ENCODE measurements at places on chromosomes 6 and 20.

DNA sequence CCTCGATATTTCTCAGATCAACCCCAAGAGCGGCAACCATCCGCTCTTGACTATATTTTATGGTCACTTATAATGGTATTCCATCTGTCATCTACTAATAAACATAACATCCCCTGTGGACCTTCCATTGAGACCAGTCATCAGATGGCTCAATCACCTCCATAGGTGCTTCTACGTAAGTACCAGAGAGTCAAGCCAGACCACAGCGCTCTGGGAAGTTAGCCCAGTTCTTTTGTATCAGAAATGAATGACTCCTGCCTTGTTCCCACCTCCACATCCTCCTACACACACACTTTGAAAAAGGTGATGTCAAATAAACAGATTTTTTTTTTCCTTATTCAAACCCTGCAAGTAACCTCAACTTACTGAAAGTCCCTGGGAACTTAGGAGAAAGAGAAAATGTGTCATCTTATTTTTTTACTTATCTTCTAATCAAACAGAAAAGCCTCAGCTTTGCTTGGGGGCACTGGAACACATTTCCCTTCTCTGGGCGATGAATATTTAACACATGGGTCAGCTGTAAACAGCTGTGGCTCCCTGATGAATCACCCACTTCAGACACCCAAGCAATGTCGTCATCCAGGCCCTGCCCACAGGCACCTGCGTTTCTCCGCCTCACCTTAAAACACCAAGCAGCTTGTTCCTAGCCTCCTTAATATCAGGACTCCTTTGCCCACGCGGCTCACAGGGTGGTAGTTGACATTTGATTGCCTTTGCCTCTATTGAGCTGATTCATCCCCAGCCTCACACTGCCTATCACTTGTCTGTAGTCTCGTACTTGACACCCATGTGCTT lies 121.4 kb upstream of the LY86 start:
- DNase-seq = peak; percentile 71

DNA sequence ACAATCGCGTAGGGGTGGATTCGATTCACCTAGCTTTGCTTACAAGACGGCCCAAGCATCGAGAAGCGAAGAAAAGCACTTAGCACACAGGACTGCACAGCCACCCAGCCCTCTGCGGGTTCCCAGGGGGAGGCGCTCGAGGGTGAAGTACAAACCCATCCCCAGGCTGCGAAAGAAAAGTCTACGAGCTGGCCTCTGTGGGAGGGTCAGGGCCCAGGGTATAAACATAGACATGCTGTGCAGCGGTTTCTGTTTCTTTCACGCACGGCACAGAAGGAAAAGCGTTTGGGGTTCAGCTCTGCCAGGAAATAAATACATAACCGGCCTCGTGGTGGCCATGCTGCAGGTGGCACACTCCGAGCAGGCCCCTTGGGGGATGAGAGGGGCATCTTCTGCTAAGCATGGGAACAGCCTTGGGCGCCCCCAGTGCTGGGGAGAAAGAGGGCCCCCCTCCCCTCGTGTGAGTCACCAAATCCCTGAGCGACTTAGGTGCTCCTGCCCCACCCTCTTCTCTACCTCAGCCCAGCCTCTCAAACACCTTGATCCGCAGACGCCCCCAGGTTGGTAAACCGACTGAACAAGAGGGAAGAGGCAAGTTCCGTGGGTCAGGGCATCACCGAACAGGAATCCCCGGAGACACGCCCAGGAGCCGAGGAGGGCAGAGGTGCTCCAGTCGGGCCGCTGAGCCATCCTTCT lies 91.6 kb upstream of the RIPOR2 start:
- DNase-seq = no peak

DNA sequence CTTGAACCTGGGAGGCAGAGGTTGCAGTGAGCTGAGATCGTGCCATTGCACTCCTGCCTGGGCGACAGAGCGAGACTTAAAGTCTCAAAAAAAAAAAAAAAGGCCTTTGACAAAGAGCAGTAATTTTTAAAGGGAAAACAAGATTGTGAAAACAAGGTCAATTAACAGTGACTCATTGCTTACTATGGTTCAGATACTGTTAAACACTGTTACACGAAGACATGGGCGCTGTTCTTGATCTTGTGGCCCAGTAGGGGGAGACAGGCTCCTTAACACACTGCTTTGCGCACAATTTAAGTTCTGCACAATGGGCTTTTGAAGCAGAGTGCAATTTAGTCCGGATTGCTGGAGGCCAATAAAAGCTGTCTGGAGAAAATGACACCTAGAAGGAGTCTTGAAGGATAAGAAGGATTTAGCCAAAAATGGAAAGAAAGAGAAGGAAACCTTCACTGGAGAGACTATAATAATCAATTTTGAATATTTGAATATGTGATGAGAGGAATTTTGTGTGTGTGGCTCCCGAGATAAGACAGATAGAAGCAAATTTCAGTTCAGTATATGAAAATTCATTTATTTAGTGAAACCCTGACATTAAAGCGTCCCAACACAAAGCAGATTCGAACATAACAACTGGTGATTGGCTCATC lies 6.0 kb upstream of the LATS1 start:
- DNase-seq = peak; percentile 69

DNA sequence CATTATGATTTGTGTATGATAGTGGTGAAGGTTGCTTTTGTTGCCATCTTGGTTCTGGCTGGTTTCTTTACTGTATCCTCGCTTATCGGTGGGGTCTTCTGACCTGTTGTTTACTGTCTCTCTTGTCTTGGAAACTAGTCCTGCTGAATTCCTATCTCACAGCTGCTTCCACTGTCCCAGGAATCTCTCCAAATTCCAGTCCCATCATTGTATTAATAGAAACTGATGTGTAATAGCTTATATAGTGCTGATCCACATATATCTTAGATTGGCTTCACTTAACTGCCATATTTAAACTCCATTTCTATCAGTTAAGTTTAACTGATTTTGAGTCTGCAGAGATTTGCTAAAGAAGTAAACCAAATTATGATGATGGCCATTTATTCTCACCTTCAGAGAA lies 5.9 kb downstream of the GTF2H5 start:
- DNase-seq = no peak

DNA sequence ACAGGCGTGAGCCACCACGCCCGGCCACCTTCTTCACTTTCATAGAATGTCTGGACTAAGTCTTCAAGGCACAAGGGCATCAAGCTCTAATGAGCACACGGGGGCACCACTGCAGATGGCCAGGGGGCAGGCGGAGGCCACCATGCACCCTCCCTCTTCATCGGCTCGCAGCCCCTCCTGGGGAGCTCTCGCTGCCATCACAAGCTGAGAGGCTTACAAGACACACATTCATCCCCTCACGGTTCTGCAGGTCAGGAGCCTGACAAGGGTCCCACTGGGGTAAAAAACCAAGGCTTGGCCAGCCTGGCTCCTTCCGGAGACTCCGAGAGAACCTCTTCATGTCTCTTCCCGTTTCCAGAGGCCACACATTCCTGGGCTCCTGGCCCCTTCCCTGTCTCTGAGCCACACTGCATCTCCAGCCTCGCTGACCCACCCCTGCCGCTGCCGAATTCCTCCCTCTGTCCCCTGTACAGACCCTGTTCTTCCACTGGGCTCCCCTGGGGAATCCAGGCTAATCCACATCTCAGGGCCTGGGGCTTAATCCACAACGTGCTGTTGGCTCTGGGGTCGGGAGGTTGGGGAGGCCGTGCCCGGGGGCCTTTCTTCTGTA lies 19.8 kb downstream of the DLL1 start:
- DNase-seq = no peak

DNA sequence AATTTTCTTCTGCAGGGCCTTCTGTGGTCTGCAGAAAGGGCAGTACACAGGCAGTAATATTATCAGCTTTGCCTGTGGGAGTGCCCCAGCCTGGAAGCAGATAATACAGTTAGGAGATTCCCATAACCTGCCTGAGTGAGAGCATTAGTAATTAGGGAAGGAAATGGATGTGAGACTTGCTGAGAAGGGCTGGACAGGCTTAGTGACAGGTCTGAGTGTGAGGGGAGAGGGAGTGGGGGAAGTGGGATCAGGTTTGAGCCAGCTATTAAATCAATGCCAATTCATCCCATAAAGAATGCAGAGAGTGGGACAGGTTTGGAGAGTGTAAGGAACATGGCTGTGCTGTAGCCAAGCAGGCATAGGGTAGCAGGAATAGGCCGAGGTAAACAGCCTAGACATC lies 10.1 kb upstream of the CFAP206 start:
- DNase-seq = no peak

- peak; percentile 14 for DNase-seq
These were observed 182.5 kb downstream of the EDN1 start for GRCh38 chr6:12472601-12473038.

GRCh38 chr20:8946036-8946940 lies 122.6 kb upstream of the PLCB4 start:
- DNase-seq = no peak

DNA sequence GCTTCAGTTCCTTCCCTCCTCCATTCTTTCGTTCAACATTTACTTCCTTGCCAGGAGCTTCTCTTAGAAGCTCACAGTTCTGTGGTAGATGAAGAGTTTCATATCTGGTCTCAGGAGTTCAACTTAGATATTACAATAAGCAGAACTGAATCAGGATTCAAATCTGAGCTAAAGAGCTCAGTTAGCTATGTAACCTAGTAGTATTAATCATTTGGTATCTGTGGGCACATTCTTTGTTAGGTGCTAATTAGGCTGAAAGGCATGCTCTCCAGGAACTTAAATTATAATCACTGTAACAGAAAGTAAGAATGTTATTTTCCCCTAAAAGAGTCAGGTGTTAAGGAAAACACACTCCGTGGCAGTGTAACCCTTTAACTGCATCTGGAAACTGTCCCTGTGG lies 8.4 kb downstream of the ZNF76 start:
- no peak for DNase-seq

DNA sequence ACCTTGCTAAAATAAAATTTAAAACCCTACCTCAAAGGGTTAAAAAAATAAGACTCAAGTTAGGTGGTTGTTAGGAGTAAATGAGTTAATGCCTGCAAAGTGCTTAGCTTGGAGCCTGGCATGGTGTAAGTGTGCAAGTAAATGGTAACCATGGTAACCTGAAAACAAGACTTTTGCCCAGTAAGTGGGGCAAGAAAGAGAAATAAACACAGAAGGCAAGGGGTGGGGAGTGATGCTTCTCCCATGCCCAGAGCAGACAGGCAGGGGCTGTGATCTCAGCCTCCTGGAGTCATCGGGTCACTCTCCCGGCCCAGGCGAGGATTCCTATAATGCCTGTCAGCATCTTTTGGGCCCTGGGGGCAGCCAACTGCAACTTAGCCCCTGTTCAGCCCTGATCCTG lies 59.2 kb upstream of the SLC32A1 start:
- no peak for DNase-seq

DNA sequence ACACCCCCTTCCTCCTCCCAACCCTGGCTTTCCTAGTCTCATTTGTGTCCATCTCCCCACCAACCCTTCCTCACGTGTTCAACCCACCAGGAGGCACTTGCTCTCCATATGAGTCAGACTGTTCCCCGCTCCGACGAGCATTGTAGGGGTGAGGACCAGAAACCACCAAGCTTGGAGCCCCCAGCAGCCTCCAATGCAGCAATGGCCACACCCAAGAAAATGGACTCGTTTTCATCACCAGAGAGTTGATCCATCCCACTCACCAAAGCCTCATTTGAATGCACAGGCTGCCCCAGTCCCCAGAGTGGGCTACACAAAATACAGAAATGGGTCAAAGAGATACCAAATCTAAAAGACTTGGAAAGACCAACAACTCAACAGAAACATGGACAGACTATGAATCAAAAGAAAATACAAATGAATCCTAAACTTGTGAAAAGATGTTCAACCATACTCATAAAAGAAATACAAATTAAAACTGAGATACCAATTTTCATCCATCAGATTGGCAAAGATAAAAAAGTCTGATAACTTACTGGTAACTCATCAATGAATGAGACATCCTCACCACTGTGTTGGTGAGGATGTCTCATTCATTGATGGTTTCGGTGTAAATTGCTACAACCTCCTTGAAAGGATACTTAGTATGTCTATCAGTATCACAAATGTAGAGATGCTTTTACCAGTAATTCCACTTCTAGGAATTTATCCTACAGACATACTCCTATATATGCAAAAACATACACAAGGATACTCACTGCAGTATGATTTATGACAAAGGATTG lies 68.1 kb downstream of the TRERF1 start:
- no peak for DNase-seq

- no peak for DNase-seq
These were observed 1.6 kb upstream of the SERPINB1 start for GRCh38 chr6:2843138-2843740.

DNA sequence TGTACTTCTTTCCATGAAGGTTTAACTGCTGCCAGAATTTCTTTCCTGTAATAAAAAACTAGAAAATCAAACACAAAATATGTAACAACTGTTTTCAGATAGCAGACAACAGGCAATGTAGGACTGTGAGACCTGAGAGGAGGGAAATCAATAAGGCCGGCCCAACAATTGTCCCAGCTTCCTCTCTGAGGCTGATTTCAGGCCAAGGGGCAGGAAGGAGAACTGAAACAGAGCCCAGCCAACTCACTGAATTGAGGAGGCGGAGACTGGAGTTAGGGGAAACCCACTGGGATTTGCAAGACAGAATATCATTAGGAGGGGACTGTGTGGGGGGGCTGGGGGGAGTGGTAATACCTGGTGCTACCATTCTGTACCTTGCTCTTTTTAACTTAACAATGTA lies 42.2 kb downstream of the FLRT3 start:
- no peak for DNase-seq

DNA sequence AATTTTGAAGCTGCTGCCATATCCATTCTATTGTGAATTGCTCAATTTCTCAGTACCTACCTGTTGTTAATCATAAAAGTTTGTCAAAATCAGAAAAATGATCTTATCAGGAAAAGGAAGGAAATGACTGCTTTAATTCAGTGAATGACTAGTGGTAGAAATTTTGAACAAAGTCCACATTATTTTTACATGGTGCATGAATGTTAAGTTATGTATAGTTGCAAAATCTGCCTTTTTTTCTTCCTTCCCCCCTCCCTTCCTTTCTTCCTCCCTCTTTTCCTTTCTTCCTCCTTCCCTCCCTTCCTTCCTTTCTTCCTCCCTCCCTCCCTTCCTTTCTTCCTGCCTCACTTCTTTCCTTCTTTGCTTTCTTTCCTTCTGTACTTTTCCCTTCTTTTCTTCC lies 127.1 kb upstream of the TSHZ2 start:
- DNase-seq = no peak
